ENCODE measurements at places on chromosomes 6 and 20.

GRCh38 chr20:11060423-11061185, 386.8 kb upstream of the JAG1 start:
- no peak for DNase-seq

- DNase-seq, result no peak
Observed at GRCh38 chr20:48875233-48875913, 46.1 kb upstream of the ARFGEF2 start.

DNA sequence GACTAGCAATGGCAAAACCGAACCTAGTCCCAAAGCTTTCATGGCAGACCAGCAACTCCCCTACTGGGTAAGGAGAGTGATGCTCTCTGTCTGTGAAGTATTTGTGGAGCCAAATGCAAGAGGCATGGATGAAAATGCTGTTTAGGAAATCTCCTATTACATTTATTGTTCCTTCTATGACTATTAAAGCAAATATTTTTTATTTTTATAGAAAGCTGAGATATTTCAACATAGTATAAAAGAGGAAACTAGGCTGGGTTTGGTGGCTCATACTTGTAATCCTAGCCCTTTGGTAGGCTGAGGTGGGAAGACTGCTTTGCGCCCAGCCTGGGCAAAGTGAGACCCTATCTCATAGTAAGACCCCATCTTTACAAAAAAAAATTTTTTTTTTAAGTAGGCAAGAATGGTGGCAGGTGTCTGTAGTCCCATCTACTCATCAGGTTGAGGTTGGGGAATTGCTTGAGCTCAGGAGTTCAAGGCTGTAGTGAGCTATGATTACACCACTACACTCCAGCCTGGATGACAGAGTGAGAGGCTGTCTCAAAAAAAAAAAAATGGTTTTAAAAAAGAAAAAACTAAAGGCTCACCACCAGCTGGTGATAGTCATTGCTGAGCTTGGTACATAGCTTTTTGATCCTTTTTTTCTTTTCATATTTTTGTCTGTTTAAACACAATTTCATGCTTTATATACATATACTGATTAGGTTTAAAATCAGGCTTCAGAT, 11.3 kb downstream of the KDM1B start:
- no peak for DNase-seq

- no peak for DNase-seq
Observed at GRCh38 chr6:144722154-144722737, 437.1 kb downstream of the UTRN start.

DNA sequence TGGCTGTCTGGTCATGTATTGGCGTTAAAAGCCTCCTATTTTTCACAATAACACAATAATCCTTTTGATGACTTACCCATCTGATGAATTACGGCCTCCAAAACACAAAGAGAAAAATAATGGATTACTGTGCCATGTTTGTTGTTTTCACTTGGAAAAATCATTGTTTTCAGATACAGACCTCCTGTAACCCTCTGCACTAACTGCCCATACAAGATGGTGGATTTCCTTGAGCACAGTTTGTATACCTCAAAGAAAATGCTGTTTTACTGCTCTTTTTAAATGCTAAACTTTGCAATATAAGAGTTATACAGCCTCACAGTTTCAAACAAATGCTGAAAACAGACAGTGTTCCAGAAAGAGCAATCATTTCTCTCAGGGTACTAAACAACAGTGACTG, 61.0 kb downstream of the SMLR1 start:
- DNase-seq, result no peak

DNA sequence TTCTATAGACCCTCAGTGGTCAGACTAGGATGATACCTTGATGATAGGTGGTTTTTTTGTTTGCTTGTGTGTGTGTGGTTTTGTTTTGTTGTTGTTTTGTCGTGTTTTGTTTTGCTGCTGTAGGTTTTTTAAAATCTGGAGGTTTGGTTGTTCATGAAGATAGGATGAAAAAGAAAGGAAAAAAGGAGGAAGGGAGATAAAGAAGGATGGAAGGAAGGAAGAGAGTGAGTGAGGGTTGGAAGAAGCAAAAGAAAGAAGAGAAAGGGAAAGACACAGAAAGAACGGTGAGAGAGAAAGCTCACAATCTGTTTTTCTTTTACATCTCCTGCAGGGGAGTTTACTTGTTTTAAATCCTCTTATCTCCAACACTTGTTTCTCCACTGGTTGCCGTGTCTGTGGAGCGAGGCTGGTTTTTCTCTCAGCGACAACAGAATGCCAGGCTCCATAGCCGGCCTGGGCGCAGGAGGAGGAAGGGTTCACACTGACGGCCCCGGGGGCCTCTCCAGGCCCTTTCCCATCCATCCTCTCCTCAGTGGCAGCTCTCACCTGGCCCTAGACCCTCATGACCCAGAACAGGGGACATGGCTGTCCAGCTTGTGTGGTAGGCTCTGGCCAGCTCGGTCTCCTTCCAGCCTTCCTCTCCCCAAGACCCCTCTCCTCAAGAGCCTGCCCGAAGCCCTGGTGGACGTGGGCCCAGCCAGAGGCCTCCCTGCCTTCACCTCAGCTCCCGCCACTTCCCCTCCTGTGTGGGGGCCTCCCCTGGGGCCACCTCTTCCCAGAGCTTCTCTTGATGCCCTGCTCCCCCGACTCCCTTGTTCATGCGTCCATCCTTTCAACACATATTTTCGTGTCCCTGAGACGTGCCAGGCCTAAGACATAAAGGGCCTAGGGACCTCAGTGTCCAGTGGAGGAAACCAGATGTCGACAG, 168.4 kb downstream of the VEGFA start:
- no peak for DNase-seq

- no peak for DNase-seq
Observed at GRCh38 chr20:5349448-5349847, 32.7 kb upstream of the PROKR2 start.

GRCh38 chr20:45426320-45427016, 10.5 kb downstream of the PIGT start:
- no peak for DNase-seq

DNA sequence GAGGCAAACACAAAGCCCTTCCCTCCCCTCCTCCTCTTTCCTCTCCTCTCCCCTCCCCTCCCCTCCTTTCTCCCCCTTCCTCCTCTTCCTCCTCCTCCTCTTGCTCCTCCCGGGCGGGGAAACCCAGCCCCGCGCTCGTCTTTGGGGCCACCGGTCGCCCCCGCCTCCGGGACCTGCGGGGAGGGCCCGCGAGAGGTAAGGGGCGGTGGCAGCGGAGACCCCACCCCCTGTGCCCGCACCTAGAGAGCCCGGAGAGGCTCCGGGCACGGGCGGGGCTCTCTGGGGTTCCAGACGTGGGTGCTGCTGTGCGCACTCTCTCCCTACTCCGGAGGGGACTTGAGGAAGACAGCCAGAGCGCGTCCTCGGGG, at the start of gene RIN2:
RIN2 (plus strand) TSS at position 126 of the 368 bp plus-strand sequence. CDS start 131,344 bp downstream, outside the sequence.
- DNase-seq, result no peak

GRCh38 chr6:117706504-117706903, 31.2 kb downstream of the NUS1 start:
- no peak for DNase-seq

DNA sequence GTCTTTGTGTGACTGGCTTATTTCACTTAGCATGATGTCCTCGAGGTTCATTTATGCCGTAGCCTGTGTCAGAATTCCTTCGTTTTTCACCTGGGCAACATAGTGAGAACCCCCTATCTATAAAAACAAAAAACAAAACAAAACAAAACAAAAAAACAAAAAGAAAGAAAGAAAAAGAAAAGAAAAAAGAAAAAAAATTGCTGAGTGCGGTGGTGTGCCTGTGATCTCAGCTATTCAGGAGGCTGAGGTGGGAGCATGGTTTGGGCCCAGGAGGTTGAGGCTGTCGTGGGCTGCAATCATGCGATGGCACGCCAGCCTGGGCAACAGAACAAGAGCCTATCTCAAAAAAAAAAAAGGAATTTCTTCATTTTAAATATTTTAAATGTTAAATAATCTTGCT, 38.4 kb downstream of the VEGFA start:
- DNase-seq, result no peak

- no peak for DNase-seq
Observed at GRCh38 chr20:8646716-8647115, 422.2 kb upstream of the PLCB4 start.

DNA sequence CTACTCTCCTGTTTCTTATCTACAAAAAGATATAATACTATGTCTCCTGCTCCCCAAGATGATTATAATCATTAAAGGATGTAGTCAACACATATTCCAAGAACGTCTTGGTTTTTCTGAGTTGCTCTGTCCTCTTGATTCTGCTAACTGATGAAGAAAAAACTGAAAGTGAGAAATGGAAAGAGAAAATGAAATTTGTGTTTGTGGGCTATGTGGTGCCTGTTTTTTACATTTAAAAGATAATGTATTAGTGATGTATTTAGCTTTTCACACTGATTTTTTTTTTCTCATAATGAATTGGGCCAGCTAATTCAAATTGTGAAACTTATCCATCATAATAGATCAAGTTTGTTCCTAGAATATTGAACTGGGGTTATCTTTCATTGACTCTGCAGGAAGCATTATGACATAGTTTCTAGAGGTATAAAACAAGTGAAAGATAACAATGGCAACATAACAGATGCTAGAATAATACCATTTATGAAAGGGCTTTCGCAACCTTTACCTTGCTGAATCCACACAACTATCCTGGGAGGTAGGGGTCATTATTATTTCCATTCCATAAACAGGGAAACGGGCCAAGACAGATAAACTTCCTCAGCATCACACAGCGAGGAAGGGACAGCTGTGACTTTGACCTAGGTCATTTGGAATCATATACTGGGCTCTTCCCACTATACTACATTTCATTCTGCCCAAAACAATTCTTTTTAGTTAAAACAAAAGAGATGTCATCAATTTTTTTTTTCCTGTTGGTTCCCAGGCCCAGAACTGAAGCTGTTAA, 336.7 kb downstream of the GJA1 start:
- DNase-seq, result no peak

DNA sequence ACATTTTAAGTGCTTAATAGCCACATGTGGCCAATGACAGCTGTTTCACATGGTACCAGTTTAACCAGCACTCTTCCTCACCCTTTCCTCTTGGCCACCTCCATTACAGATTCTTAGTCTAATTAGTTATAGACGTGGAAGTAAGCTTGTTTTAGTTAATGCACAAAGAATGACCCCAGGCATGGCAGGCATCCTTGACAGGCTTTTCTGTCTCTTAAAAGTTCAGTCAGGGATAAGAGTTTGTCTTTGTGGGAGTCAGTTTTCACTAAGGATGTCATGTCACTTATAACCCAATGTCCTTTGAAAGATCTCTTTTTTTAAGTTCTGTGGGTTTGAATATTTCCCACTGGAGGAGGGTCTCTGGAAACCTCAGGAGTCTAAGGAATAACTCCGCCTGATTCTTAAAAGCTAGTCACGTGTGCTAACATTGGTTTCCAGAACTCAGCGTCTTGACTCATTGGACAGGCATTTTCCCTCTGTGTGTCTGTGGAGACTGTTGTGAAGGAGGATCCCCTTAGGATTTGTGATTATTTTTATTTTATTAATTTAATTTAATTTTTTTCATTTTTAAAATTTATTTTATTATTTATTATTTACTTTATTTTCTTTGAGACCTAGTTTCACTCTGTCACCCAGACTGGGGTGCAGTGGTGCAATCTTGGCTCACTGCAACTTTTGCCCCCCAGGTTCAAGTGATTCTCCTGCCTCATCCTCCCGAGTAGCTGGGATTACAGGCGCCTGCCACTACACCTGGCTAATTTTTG, 171.4 kb downstream of the ZFAND3 start:
- no peak for DNase-seq

GRCh38 chr6:5936140-5936539, 70.6 kb downstream of the NRN1 start:
- DNase-seq, result no peak

DNA sequence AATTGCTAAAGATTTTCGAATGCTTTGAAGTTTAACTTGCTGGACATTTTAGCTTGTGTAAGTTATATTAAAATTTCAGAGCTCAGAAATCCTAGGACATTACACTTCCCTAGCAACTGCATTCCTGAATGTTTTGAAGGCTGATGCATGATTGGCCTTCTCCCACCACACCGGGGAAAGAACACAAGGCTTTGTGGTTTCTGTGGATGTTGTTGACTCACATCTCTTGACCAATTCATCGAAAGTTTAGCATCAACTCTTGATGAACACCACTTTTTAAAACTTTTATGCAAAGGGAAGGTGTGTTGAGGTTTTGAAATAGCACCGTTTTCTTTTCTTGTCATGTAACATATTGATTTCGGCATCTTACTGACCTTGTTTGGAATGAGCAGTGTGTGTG, 81.1 kb downstream of the RIMS1 start:
- no peak for DNase-seq

- no peak for DNase-seq
Observed at GRCh38 chr20:4560667-4561066, 161.0 kb upstream of the PRND start.

Measured in stimulated activated CD4-positive, alpha-beta T cell treated with anti-CD3 and anti-CD28 coated beads, Interleukin-1b, Interleukin-23, amount 100 ng/mL, for 4 hours (primary cell).